ENCODE measurements at places on chromosomes 6 and 20. TPM values are rescaled to one million over a fixed set of nuclear protein-coding genes. Genes with fewer than 3 reads are reported as not detected.

DDR1 gene
- total RNA-seq: 5.7 TPM

SIRT5 gene
- 7.3 TPM for total RNA-seq

COL12A1 gene
- total RNA-seq: 16.1 TPM

OR2J1 gene
- total RNA-seq: not detected

AGER gene
- 0.36 TPM for total RNA-seq

MYB gene
- 0.14 TPM for total RNA-seq

DDAH2 gene
- 44.4 TPM for total RNA-seq

TREML2 gene
- not detected for total RNA-seq

FAM229B gene
- 12.4 TPM for total RNA-seq

TMEM200A gene
- total RNA-seq: 2.6 TPM

AVP gene
- total RNA-seq: not detected

TTLL9 gene
- not detected for total RNA-seq

MYO6 gene
- 54.6 TPM for total RNA-seq

CLDN20 gene
- total RNA-seq: not detected

RIPOR3 gene
- total RNA-seq: not detected

TFAP2A gene
- total RNA-seq: 2.9 TPM

SGK2 gene
- 0.53 TPM for total RNA-seq

GJA10 gene
- total RNA-seq: not detected

RIPPLY2 gene
- total RNA-seq: not detected

GPR31 gene
- not detected for total RNA-seq

BLOC1S5 gene
- total RNA-seq: 23.8 TPM

SPATS1 gene
- not detected for total RNA-seq

GSTA1 gene
- not detected for total RNA-seq

INSM1 gene
- not detected for total RNA-seq

LPIN3 gene
- 5.2 TPM for total RNA-seq

VWA7 gene
- 0.29 TPM for total RNA-seq

TMEM217 gene
- 9.1 TPM for total RNA-seq

NPBWR2 gene
- not detected for total RNA-seq

FLRT3 gene
- total RNA-seq: 0.14 TPM

TXLNB gene
- 0.22 TPM for total RNA-seq

UNC93A gene
- not detected for total RNA-seq

HNF4A gene
- total RNA-seq: not detected
